Right renal cortex interstitium (tissue), 3 donors: ENCODE measurements at places on chromosomes 5 and 9.

GRCh38 chr9:116163293-116164055, 9.9 kb downstream of the PAPPA start:
- DNase-seq, result no peak

GRCh38 chr9:3888497-3888858, 362.7 kb upstream of the RFX3 start:
- DNase-seq, result no peak

- no peak for DNase-seq
Measured at GRCh38 chr9:129204840-129205239, 26.8 kb upstream of the IER5L start.

- no peak for DNase-seq
Measured at GRCh38 chr9:134597041-134597913, 44.3 kb upstream of the COL5A1 start.

DNA sequence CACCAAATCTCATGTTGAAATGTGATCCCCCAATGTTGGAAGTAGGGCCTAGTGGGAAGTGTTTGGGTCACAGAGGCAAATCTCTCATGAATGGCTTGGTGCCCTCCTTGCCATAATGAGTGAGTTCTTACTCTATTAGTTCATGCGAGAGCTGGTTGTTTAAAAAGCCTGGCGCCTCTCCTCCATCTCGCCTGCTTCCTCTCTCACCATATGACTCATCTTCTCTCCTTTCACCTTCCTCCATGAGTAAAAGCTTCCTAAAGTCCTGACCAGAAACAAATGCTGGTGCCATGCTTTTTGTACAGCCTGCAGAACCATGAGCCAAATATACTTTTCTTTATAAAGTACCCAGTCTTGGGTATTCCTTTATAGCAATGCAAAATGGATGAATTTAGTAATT, 20.9 kb upstream of the ARHGAP26 start:
- no peak for DNase-seq

DNA sequence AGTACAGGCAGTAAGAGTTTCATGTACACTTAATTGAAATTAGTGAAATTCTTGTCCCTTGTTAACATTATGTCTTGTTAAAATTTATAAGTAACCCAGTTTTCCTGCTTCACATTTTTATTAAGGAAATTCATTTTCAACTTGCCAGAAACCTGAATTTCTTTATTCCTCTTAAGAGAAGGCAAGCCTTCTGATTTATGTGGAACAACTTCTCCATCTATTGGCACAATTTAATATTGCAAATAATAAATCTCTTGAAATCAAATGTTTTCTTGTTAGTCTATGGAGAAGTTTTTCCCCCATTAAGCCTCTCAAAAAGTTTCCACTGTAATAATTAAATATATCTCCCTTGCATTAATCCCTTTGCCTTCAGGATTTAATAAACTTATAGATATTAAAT, 33.8 kb upstream of the ACO1 start:
- peak; percentile 21 for DNase-seq

- DNase-seq, result no peak
Measured at GRCh38 chr9:83432877-83433550, 105.2 kb downstream of the FRMD3 start.

DNA sequence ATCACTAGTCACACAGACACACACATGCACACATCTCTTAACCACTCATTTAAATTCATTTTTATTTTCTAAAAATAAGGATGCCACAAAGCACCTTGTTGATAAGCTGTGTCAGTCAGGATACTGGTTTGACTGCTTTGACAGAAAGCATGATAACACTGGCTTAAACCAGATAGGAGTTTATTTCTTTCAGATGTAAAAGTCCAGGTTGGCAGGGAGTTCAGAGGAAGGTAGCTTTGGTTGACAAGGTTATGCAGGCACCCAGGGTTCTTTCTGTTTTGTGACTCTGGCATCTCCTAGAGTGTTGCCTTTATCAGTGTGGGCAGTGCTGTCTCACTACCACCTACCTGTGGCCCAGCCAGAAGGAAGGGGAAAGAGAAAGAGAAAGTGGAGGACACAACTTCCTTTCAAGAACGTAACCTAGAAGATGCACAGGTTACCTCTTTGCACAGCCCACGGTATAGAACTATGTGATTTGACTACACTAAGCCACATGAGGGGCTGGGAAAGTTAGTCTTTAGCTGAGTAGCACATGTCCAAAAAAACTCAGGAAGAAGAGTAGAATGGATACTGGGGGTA, 334.7 kb downstream of the OSTF1 start:
- DNase-seq, result no peak

GRCh38 chr9:19298436-19299000, 68.0 kb downstream of the DENND4C start:
- DNase-seq, result no peak

DNA sequence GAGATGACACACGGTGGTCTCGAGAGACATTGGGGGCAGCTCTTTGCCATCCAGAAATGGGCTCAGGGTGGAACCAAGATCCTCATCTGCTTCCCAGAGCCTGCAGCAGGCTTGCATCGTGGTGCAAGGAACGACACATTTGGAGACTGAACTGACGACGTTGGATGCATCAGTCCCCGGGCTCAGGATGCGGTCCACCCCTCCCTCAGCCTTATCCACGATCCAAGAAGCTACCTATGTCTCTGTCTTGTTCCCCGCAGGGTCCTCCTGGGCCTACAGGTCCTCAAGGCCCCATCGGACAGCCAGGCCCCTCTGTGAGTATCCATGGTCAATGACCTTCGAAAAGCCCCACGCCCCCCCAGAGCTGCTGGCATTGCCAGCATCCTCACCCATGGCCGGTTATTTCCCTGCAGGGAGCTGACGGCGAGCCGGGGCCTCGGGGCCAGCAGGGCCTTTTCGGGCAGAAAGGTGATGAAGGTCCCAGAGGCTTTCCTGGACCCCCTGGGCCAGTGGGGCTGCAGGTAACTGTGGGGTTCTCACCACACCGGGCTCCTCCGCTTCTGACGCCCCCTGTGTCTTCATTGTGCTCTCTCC, 69.4 kb upstream of the FCN2 start:
- no peak for DNase-seq

- no peak for DNase-seq
Measured at GRCh38 chr5:1545805-1546355, 22.1 kb upstream of the LPCAT1 start.

DNA sequence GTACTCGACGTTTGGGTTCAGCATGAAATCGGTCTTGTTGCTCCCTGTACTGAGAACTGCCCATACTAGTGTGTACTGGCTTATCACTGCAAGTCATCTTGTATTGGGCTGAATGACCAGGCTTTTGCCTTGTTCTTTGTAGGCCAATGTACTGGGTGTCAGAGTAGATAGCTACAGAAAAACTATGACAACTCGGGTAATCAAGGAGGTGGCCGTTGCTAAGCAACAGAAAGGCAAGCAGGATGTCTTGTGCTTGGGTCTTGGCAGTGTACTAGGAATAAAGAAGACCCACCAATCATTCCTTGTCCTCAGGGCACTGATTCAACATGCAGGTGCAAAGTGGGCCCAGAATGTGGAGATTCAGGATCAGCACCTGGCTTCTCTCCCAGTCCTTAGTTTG, 11.9 kb upstream of the SHISAL2B start:
- DNase-seq, result no peak

DNA sequence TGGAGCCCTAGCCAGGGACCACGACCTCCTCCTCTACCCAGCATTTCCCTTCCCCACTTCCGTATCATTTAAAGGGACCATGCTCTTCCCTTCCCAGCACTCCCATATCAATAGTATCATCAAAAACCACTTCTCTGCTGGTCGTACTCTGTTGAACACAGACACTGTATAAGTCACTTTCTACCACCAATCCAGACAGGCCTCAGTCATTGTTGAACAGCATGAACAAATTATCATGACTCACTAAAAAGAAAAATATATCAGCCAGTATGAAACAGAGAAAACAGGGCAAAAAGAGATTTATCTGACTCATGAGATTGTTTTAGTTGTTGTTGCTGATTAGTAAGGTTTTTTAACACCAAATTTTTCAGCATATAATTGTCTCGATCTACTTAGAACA, 89.8 kb downstream of the CDKN2A start:
- no peak for DNase-seq

DNA sequence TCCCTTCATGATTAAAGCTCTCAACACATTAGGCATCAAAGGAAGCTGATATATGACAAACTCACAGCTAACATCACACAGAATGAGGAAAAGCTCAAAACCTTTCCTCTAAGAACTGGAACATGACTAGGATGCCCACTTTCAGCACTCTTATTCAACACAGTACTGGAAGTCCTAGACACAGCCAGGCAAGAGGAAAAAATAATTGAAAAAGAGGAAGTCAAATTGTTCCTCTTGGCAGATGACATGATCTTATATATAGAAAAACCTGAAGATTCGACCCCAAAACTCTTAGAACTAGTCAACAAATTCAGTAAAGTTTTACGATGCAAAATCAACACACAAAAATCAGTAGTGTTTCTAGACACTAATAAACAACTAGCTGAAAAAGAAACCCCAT, 144.3 kb upstream of the NREP start:
- DNase-seq, result no peak

- no peak for DNase-seq
Measured at GRCh38 chr9:90365666-90366065, 277.0 kb downstream of the DIRAS2 start.

DNA sequence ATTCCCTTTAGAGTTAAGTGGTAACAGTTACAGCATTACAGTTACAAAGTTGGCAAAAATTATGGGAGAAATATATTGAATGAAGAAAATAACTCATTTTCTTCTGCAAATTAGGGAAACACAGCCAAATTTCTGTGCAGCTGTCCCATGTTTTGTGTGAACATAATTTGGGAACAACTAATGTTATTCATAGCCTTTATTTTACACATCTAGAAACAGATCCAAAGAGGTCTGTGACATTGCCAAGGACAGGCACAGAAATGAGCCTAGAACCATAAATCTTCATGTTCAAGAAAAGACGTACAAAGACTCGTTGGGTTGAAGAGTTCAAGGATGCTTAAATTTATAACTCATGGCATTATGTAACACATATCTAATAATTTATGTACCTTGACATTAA, 114.1 kb upstream of the TXNDC8 start:
- no peak for DNase-seq

- DNase-seq, result no peak
Measured at GRCh38 chr5:57817001-57817453, 334.4 kb upstream of the ACTBL2 start.

GRCh38 chr5:143924311-143924978, 112.5 kb downstream of the HMHB1 start:
- DNase-seq, result no peak

DNA sequence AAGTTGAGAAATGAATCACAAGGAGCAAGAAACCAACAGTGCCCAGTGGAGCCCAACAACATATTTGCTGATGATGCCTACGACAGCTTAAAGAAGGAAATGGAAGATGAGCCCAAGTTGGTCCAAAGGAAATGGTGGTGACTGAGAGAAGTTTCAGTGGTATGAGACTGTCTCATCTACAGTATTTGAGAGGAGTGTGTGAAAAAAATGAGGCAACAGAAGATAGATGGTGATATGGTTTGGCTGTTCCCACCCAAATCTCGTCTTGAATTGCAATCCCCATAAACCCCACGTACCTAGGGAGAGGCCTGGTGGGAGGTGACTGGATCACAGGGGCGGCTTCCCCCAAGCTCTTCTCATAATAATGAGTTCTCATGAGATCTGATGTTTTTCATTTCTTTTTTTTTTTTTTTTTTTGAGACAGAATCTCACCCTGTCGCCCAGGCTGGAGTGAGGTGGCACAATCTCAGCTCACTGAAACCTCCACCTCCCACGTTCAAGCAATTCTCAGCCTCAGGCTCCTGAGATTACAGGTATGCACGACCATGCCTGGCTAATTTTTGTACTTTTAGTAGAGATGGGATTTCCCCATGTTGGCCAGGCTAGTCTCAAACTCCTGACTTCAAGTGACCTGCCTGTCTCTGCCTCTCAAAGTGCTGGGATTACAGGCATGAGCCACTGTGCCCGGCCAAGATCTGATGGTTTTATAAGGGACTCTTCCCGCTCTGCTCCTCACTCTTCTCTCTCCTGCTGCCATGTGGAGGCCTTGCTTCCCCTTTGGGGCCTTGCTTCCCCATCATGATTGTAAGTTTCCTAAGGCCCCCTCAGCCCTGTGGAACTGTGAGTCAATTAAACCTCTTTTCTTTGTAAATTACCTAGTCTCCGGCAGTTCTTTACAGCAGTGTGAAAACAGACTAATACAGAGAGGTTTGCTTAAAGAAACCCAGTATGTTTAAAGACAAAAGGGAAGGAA, 30.2 kb downstream of the EFCAB9 start:
- no peak for DNase-seq

DNA sequence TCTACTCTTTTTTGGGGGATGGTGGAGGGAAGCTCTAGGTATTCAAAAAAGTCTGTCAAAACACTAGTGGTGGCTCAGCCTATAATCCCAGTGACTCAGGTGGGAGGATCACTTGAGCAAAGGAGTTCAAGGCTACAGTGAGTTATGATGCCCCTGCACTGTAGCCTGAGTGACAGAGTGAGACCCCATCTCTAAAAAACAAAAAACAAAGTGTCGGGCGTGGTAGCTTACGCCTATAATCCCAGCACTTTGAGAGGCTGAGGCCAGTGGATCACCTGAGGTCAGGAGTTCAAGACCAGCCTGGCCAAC, 15.8 kb upstream of the SLC35D2 start:
- no peak for DNase-seq

DNA sequence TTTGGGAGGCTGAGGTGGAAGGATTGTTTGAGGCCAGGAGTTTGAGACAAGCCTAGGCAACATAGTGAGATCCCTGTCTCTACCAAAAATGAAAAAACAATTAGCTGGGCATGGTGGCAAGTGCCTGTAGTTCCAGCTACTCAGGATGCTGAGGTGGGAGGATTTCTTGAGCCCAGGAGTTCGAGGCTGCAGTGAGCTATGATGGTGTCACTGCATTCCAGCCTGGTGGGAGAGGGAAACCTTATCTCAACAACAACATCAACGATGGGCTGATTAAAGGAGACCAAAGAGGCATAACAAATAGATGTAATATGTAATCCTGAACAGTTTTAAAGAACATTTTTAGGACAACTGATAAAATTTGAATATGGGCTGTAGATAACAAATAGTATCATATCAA, 34.2 kb upstream of the PANK3 start:
- no peak for DNase-seq

GRCh38 chr5:10335711-10336470, 17.6 kb upstream of the MARCHF6 start:
- no peak for DNase-seq

GRCh38 chr9:128771094-128771721, 519 bp downstream of the ZER1 start:
- DNase-seq, result no peak

DNA sequence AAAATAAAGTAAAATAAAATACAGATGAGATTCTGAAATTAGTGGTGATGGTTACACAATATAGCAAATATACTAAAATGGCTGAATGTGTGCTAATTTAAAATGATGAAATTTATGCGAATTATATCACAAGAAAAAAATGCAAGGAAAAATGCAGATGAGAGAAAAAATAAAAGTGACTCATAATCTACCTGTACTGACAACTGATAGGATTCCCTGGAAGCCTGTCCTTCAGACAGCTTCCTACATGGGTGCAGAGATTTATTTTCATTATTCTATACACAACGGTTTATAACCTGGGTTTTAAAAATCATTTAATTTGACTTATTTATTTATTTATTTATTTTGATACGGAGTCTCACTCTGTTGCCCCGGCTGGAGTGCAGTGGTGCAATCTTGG, 5.8 kb upstream of the NCS1 start:
- no peak for DNase-seq

- DNase-seq, result no peak
Measured at GRCh38 chr9:124180557-124180956, 77.2 kb upstream of the NEK6 start.

GRCh38 chr5:146112476-146112875, 7.1 kb upstream of the PLAC8L1 start:
- no peak for DNase-seq
